ENCODE measurements at places on chromosomes 6 and 20.

DNA sequence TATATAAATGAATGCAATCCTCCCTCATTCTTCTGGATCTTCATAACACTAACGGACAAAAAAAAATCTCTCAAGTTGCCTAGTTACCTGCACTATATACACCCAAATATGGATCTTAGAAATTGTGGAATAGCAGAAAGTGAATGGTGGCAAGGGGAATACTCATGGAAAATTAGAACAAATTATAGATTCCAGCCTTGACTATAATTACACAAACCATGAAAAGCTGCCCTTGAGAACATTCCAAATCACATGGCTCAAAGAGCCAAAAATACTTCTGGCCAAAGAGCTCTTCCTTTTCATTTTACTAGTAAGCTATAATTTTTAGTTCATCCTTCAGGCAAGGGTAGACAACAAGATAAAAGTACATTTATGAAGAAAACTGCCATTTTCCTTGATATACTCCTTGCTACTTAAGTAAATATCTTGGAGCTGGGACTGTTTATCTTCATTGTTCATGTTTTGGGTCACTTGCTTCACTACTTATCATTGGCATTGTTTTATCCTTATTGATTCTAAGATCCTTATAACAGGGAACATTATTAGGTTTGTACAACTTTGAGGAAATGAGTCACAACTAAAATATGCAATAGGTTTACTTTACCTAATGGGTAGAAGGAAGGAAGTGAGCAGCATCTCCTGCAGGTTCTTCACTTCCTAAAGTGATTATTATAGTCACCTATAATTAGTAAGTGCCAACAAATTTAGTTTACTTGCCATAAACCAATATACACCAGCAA is 6.4 kb upstream of the MTRES1 start:
- DNase-seq: no peak

DNA sequence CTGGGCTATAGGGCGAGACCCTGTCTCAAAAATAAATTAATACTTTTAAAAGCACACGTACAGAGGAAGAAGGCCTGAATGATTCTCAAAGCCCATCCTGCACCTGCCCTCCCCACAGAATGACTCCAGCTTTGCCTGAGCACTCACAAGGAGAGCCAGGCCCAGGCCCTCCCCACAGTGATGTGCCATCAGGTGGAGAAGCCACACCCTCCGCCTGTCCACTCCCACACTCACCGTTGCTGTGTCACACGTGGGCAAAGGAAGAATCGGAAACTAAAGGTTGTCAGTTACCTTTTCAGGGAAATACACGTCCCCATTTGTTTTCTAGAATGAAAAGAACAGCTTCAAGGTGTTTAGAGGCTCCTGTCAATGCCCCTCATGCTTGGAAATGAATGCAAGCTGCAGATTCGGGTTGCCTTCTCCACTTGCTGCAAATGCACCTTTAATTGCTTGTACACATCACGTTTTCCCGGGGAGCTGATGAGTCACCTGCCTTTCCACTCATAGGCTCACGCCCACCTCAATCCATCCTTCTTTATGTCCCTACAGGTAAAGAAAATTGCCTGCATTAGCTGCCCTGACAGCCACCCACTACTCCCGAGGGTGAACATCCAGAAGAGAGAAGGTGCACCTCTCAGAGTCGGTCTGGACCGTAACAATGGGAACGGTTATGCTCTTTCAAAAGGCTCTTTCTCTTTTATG is 45.5 kb upstream of the AFDN start:
- no peak for DNase-seq

GRCh38 chr20:53568351-53568750 is 25.3 kb downstream of the ZNF217 start:
- DNase-seq: no peak

GRCh38 chr6:140561701-140562100 is 1187.3 kb upstream of the CITED2 start:
- no peak for DNase-seq

GRCh38 chr6:47414423-47415167 is 63.0 kb upstream of the CD2AP start:
- no peak for DNase-seq

DNA sequence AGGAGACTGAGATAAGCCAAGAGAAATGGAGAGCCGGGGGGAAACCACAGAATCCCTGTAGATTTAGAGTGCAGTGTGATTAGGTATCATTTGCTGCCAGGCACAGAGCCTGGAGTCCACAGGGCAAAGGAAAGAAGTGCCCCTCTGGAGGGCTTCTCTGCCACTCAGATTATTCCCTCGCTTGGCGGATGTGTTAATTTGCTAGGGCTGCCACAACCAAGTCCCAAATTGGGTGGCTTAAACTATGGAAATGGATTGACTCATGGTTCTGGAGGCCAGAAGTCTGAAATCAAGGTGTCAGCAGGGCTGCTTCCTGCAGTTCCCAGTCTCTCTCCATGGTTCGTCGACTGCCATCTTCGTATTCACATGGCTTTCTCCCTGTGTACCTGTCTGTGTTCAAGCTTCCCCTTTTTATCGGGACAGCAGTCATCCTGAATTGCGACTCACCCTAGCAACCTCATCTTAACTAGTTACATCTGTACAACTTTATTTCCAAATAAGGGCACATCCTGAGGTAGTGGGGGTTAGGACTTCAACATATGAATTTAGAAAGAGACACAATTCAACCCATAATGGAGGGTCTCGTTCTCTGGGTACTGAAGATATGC is 122.2 kb downstream of the ANKRD60 start:
- no peak for DNase-seq

- no peak for DNase-seq
These were observed 2.0 kb downstream of the LRRC1 start for GRCh38 chr6:53796791-53797190.

DNA sequence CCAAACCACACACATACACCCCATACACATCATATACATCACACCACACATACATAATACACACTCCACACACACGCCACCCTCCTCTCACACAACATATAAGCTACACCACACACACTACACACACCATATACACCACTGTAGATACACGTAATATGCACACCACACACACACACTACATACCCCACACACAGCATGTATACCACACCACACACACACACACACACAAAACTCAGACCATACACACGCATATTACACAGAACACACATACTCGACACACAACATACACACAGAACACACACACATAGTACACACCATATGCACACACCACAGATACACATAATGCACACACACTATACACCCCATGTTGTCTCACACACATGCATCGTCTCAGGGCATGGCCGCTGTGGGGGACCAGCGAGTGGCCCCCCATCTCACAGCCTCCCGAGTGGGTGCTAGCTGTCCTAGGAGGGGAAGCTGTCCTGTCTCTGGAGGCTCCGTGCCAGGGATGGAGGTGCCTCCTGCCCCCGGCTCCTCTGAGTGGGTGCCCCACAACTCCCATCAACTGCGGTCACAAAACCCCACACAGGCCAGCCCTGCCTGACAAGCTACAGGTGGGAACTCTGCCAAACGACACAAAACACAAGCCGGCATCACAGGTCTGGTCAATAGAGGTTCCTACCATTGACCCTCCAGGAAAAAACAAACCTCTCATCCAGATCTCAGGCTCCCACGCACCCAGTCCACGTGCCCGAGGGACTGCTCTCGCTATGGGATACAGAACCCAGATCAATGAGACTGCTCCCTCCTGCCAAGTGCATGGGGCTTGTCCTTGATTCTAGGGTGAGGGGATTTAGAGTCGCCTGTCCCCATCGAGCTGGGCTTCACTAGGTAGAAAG is 49.1 kb downstream of the DACT2 start:
- no peak for DNase-seq

DNA sequence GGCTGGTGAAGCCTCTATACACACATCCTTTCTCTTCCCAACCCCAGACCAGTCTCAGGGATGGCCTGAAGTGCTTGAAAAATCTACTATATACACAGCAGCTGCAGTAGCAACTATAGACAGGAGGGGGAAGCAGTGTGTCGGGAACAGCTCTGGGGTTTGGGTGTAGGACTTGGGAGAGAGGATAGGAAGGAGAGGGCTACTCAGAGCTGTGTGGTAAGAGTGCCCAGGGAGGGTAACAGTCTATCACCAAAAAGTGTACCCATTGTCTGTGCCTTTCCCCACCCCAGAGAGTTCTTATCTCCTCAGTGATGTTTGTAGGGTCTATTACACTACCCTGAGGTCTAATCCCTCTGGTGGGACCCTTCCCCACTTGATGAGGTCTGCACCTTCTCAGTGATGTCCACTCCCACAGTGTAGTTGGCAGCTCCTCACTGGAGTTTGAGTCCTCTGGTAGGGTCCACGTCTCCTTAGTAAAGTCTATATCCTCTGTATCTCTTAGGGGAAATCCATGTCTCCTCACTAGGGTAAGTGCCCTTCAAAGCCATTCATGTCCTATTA is 1.5 kb upstream of the GGT7 start:
- DNase-seq: peak; percentile 19

GRCh38 chr20:11277858-11278257 is 604.1 kb upstream of the JAG1 start:
- no peak for DNase-seq

DNA sequence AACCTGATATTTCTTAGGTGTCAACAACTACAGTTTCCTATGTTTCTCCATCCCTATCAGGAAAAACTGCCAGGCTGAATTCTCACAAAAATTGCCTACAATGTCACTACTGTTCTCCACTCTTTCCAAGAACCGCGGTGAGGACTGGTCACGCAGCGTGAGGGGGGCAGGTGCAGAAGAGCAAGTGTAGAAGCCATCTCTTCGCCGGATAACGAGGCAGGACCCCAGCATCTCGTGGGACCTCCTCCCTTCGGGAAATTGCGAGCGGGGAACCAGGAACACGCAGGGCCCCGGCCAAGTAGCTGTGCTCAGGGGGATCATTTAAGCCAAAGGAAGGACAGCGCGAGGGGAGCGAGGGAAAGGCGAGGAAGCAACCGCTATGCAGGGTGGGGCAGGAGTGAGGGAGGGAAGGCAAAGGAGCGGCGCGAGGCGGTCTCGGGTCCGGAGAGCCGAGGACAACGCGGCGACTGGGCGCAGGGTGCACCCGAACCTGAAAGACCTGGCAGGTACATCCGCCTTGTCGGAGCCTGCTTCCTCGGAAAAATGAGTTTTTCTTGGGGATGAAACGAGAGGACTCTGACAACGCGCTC is 559 bp downstream of the APMAP start:
- DNase-seq: no peak

DNA sequence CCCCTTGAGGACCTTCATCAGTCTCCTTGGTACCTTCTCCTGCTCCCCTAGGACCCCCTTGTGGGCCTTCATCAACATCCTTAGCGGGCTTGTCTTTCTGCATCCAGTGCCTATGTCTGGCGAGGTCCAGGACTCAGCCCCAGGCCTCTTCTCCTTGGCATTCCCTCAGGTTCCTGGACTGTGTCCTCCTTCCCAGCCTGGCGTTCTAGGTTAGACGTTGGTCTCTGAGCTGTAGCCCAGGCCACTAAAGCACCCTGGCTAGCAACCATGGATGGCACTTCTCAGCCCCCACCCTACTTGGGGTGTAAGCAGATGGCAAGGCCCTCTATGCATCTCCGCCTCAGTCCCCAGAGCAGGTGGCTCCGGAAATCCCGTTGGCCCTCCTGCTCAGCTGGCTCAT is 51.5 kb upstream of the NNAT start:
- no peak for DNase-seq

- no peak for DNase-seq
These were observed 12.1 kb downstream of the PXDC1 start for GRCh38 chr6:3739311-3739897.

- no peak for DNase-seq
These were observed 29.3 kb downstream of the HSF2 start for GRCh38 chr6:122428781-122429180.

GRCh38 chr20:60697252-60697651 is 554.8 kb upstream of the CDH4 start:
- DNase-seq: no peak

DNA sequence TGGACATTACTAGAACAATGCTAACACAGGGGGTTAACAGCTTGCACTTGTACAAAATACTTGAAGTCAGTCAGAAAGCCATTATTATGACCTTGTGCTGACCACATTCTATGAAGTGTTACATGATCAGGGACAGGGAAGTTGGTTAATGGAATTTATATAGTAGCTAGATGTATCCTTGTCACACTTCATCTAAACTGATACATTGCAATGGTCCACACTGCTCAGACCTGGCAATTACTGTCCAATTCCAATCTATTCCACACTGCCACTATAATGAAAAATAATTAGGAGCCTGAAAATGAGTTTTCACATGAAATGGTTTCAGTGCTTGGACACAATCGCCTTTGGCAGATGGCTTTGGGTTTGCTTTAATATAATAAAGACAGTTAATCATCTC is 850.8 kb downstream of the EPHA7 start:
- DNase-seq: no peak

GRCh38 chr6:39051399-39052122 is 3.0 kb downstream of the GLP1R start:
- DNase-seq: no peak

DNA sequence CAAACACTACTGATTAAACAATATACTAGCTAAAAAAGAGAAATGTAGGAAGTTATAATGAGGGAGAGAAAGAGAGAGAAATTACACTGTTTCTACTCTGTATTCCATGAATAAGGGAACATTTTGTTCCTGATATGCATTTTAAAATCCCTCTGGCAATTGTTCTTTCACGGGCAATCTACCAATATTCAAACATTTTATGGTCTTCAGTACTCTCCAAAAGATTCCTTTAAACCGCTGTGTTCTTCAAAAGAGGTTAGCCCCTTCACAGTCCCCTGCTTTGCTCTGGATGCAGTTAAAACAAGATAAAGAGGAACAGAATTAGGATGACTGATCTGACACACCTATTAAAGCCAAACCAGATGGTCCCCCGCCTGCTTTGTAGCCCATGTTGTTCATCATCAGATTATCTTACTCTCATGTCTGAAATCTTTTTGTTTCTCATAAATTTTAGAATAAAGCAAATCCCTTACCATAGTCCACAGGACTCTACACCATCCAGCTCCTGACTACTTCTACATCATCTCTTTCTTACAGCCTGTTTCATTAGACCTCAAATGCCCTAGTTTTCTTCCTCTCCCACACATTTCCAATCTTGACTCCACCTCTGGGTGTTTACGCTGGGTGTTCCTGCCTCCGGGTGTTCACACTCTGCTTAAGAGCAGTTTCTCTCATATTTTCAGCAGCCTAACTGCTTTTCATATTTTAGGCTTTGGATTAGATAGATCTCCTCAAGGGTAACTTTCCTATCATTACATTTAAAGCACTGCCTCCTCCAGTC is 399.7 kb downstream of the COL12A1 start:
- no peak for DNase-seq
